ENCODE measurements at places on chromosomes 2 and 18.

GRCh38 chr2:111117598-111118480 lies 2.9 kb upstream of the BCL2L11 start:
- DNase-seq = no peak

DNA sequence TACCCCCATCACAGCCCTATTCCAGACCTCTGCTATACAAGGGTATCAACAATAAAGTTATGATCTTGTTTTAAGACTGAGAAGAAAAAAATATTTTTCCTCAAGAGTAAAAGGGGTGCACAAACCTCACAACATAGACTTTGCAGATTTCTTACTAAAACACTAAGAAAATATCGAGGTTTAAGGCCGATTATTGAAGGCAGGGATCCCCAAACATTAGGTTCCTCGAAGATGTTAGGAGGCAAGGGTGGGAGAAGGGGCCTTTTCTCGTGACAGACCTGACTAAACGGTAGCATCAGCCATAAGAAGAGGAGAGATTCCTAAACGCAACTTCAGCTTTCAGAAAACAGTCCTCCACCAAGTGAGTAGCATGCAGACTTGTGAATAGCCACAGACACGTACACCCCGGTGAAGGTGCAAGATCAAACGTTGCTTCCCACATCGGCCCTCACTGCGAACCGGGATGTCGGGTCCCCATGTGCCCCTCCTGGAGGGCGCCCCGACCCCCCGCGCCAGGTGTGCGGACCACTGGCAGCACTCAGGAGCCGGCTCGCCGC lies 678 bp downstream of the PIAS2 start:
- DNase-seq = peak; percentile 40

DNA sequence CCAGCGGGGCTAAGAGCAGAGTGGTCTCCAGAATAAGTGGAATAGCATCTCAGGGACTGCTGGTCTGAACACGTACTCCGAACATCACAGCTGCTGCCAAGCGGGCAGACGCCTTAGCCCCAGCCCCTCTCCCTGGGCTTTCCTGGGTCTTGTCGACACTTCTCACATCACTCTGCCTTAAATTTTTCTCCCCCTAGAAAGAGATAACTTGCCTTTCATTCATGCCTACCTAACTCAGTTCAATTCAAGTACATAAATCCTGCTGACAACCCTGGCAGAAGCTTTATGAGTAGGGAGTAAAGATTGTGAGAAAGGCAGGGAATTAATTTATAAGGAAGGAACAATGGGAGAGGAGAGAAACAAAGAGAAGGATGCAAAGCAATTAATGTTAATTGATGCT lies 202.9 kb upstream of the TNP1 start:
- no peak for DNase-seq

GRCh38 chr18:62812242-62812641 lies 96.9 kb downstream of the PHLPP1 start:
- no peak for DNase-seq

DNA sequence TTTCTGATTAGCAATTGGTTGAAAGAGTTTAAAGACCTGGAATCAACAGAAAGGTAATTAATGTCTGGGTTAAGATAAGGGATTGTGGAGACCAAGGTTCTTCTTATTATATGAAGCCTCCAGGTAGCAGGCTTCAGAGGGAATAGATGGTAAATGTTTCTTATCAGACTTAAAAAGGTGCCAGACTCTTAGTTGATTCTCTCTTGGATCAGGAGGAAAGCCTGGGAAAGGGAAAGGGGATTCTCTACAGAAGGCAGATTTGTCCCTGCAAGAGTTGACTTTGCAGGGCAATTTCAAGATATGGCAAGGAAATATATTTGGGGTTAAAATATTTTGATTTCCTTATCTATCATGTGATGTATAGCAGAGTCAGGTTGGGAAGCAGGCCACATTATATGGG lies 153.1 kb upstream of the ARL4C start:
- no peak for DNase-seq
